ENCODE measurements at places on chromosomes 12 and 14. TPM values are rescaled to one million over a fixed set of nuclear protein-coding genes. Genes with fewer than 3 reads are reported as not detected.

Gene CPNE6
- not detected for total RNA-seq

Gene FAM90A1
- 0.32 TPM for total RNA-seq

Gene MAP1LC3B2
- total RNA-seq, result not detected

Gene RNU4-1
- 1,150 TPM for total RNA-seq

GRCh38 chr12:66195242-66195641 lies 6.2 kb downstream of the IRAK3 start:
- DNase-seq, result no peak

- DNase-seq, result peak; percentile 84
Observed at GRCh38 chr14:23056956-23057756, at the start of gene CDH24. CDH24 (minus strand) TSS chr14:23057520; CDS start chr14:23055733, 1,787 bp downstream.

Data from activated CD4-positive, alpha-beta T cell treated with anti-CD3 and anti-CD28 coated beads for 36 hours (primary cell).